ENCODE measurements at places on chromosomes 4 and X.

DNA sequence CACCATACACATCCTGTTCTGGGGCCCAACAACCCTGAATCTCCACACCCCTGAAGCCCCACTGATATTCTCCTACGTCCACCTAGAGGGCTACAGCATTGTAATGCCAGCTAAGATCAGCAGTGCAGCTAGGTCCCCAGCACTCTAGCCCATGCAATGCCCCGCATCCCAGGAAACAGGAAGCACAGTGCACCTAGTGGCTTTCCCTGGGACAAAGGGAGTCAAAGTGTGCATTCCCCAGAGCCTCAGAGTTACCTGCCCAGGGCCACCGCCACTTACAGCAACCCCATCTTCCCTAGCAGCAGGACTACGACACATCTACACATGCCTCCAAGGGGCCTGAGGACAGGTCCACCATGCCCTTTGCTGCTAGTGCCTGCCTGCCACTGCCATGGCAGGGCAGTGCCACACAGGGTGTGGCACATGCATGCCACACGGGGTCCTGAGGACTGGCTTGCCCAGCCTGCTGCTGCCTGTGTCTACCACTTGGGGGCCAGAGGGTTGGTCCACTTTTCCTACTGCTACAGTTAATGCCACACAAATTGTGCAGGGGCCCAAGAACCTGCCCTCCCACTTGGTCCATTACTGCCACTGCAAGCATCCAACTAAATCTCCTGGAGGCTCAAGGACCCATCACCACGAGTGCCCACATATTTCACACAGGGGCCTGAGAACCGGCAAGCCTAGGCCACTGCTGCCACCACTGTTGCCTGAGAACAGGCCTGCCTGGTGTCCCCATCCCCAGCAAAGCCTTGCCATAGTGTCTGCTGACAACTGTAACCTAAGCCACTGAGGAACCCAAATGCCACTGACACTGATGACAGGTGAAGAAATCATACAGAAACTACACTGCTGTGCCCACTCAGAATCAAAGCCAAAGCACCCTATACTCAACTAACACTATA, 23.7 kb downstream of the TLR6 start:
- no peak for DNase-seq

- DNase-seq: peak; percentile 44
These were observed 137.3 kb upstream of the FTHL17 start for GRCh38 chrX:31209005-31209628.

GRCh38 chr4:163085085-163085484, 81.6 kb downstream of the NAF1 start:
- DNase-seq: no peak

DNA sequence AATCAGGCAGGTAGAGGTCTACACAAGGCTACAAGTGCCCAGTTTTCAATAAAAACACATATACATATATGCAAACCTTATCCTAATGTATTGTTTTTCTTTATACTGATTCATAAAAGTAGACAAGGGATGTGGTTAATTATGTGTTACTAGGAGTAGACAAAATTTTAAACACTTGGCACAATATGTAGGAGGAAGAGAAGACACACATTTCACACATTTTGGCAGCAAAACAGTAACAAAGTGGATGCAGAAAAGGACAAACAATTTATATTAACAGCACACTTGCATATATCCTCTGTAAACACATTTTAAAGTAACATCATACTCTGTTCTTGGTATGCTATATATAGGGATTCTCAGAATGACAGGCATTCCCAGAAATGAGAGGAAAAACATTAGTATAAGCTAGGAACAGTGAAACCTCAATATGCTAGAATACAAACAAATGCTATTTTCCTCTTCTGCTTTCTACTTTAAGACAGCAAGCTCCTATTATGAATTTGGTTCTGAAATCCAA, 63.8 kb downstream of the GPRIN3 start:
- no peak for DNase-seq

DNA sequence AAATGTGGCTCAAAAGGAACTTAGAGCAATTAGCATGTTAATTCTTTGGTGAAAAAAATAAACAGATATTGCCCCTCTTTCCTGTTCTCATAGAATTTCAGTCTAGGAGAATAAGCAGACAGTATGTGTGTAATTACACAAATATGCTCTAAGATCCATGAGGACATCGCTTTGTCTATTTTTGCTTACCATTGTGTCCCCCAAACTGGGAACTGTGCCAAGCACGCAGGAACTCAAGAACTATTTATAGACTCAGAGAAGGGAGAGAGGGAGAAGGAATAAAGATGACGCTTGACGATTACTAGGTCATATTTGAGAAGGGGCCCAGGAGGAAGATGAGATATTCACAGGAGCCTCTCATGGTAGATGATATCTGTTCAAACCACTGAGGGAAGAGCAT, 692.6 kb downstream of the RAB28 start:
- DNase-seq: peak; percentile 29

GRCh38 chr4:26197018-26197779, 123.6 kb upstream of the RBPJ start:
- DNase-seq: no peak

DNA sequence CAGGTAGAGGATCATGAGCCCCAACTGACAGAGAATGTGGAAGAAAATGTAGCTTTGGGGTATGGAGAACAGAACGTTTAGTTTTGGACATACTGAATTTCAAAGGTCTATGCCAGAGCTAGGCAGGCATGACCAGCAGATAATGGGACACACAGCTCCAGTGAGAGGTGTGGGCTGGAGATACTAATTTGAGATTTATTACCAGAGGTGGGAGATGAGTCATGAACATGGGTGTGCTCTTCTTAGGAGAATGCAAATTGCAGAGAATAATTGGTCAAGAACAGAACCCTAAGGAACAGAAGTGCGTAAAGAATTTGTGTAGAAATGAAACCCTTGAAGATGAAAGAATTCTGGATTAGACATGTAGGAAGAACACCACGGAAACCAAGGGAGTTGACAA, 125.2 kb downstream of the PACRGL start:
- DNase-seq: no peak

DNA sequence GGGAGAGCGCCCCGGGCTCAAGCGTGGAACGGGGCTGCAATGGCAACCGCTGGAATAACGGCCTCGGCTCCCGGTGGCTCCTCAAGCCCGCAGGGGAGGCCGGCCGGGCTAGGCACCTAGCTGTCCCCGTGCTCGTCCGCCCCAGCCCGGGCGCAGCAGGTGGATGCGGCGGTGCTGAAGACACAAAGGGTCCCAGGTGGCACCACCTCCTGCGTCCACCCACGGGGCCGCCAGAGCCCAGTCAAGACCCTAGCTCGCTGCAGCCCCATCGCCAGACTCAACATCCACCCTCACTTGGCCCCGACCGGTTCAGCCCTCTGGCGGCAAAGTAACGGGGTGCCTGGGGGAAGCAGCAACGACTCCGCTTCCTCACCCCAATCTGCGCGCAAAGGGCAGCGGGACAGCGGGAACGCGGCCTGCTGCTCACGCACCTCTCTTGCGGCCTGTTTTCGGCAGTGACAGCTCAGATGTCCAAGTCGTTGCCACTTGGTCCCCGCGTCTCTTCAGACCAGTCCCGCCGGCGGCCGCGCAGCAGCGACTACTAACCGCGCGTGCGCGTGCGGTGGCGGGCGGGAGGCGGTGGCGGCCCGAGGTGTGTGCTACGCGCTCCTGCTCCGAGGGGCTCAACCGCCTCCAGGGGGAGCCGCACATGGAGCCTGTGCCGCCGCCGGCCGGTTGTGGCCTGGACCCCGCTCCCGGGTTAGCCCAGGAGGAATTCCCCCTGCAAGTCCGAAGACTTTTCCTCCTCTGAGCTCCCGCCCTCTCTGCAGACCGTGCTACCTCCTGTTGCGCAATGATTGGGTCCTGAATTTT, at the start of gene CLGN:
CLGN (minus strand) TSS at position 543 of the 813 bp plus-strand sequence. CDS start 14,570 bp downstream, outside the sequence.
- DNase-seq: peak; percentile 35

- DNase-seq: no peak
These were observed 36.3 kb upstream of the UGT8 start for GRCh38 chr4:114562176-114562904.

DNA sequence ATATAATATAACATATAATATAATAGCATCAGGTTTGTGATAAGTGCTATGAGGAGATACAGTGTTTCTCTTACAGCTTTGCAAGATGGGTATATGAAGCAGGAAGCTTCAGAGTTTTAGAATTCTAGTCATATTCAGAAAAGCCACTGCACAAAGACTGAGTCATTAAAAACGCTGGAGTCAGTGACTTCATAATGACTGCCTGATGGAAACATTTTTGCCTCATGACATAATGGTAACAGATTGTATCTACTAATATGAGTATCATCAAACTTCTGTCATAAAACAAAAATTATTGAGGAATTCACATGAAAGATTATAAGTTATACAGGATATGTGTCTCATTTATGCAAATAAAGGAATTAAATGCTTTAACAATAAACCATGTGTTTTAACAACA, 46.8 kb downstream of the EPHA5 start:
- DNase-seq: no peak

DNA sequence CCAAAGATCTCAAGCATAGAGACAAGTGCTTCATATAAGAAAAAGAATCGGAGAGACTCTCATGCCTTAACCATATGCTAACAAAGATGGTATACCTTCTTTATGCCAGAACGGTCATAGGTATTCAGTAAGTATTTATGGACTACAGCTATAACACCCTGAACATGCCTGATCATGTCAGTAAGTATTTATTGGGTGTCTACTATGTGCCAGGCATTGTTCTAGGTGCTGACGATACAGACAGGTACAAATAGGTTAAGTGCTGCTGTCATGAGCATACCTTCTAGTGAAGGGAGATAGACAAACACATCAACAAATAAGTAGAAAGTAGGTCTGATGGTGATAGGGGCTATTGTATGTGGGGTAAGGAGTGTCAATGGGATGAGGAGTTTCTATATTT, 9.5 kb upstream of the MID1 start:
- no peak for DNase-seq

DNA sequence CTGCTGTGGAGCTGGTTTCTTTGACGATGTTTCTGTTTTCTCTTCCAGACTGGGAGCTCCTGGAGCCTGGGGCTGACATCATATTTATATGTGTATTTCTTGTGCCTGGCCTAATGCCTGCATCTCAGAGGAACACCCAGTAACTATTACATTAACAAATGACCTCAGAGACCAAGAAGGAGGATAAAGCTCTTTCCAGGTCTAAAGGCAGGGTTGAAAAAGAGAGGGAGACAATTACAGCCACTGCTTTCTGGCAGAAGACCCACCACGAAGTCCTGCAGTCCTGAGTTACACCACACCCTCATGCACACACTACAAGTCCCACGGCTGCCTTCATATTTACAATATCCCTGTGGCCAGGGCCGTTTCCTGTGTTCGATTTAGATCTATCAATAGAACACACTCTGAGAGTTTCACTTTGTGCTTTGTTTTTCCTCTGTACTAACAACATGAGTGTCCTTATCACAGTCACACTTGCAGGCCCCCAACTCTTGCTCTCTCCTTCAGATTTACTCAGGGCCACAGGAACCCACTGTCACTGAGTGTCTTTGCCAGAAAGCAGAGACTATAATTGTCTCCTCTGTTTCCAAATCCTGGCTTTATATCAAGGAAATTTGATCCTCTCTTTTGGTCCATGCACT, 535.5 kb downstream of the MID1IP1 start:
- no peak for DNase-seq

- no peak for DNase-seq
These were observed 315.4 kb downstream of the PPP3CA start for GRCh38 chr4:101031971-101032370.

- no peak for DNase-seq
These were observed 332.3 kb downstream of the PTTG2 start for GRCh38 chr4:38292529-38292928.
